ENCODE measurements at places on chromosomes 1 and 21.
A peak's percentile ranks its signal among the peaks of the same experiment; 100 is the strongest.

- no peak for DNase-seq
These were observed 11.0 kb downstream of the YIPF1 start for GRCh38 chr1:53878492-53879105.

- no peak for DNase-seq
These were observed 37.5 kb downstream of the DPT start for GRCh38 chr1:168691541-168691940.

GRCh38 chr1:116508085-116508983 is 62.5 kb downstream of the CD58 start:
- DNase-seq: no peak

- DNase-seq: peak; percentile 40
These were observed 7.1 kb downstream of the GLIS1 start for GRCh38 chr1:53731779-53732305.

DNA sequence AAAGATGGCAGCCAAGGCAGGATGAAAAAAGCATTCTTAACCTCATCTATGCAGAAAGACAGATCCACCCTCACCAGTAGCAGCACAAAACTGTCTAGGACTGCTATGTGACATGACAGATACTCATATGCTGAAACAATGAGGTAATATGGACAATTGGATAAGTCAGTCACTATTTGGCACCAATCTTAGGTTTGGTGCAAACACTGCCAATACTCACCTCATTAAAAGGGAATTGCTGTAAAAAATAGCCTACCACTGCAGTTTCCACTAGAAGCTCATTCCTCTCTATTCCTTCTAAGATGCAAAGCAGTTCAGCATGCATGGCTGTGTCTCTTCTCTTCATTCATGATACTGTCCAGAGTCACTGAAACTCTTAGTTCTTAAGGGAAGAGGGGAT is 91.7 kb downstream of the TBX15 start:
- DNase-seq: no peak
